Activated CD4-positive, alpha-beta T cell treated with anti-CD3 and anti-CD28 coated beads for 36 hours (primary cell): ENCODE measurements at places on chromosomes 2 and 18. TPM values are rescaled to one million over a fixed set of nuclear protein-coding genes. Genes with fewer than 3 reads are reported as not detected.

RGPD3 gene
- 0.05 TPM for total RNA-seq

SERPINB7 gene
- total RNA-seq: not detected

TRIB2 gene
- 3.7 TPM for total RNA-seq

GRCh38 chr2:66962716-66963115, 434.4 kb upstream of the ETAA1 start:
- no peak for DNase-seq
